ENCODE measurements at places on chromosomes 1 and 21. TPM values are rescaled to one million over a fixed set of nuclear protein-coding genes. Genes with fewer than 3 reads are reported as not detected.

S100A4 gene
- total RNA-seq = 9.0 TPM

TNFRSF1B gene
- total RNA-seq = 0.68 TPM

TAL1 gene
- 0.04 TPM for total RNA-seq

- no peaks in the 10 kb centered on the region for H3K36me3 ChIP-seq
- no peak for DNase-seq
- H3K27me3 ChIP-seq = no peaks in the 10 kb centered on the region
- H3K4me1 ChIP-seq = no peaks in the 10 kb centered on the region
These were observed 1353.2 kb upstream of the ADGRL2 start for GRCh38 chr1:80447526-80447925.

- no peaks in the 10 kb centered on the region for H3K4me1 ChIP-seq
- no peak overlapping the region for H3K27ac ChIP-seq
- H3K27me3 ChIP-seq = no peaks in the 10 kb centered on the region
- no peak overlapping the region for H3K4me3 ChIP-seq
- DNase-seq = no peak
These were observed 38.2 kb upstream of the PKP1 start for GRCh38 chr1:201245082-201245481.

DNA sequence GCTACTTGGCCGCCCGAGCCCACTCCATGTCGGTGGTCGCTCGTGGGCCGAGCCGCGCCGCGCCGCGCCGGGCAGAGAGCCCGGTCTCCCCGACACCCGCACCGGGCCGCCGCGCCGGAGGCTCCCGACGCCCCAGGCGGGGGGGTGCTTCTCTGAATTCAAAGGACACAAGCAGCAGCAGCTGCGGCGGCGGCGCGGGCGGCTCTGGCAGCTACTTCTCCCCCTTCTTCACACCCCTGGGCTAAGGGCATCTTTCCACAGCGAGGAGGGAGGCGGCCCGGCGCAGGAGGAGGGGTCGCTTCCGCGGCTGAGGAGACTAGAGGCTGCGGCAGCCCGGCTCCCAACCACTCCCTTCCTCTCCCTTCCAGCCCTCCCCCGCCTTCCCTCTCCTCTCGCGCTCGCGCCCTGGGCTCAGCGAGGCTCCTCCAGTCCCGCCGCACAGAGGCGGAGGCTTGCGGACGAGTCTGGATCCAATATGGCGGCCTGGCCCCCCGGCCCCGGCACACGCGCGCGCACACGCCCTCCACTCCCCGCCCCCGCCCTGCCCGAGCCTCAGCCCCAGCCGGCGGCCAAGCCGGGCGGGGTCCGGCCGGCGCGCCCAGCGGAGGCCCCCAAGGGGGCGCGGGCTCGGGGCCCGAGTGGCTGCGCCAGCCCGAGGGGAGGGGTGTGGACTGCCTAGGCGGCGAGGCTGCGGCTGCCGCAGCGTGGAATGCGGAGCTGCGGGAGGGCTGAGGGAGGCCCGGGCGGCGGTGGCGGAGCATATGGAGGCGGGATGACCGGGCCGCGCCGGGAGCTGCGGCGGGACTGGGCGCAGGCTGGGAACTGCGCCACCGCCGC, at the start of gene CDC42BPA:
Gene CDC42BPA (minus strand): TSS at position 477 of the 837 bp plus-strand sequence. CDS start 1,310 bp downstream, outside the sequence.
- H3K4me3 ChIP-seq = peak within 1 kb of the TSS; percentile 94
- no peaks in the 10 kb centered on the region for H3K36me3 ChIP-seq
- peaks cover 3% of the 10 kb centered on the region for H3K4me1 ChIP-seq
- H3K27ac ChIP-seq = peak within 1 kb of the TSS; percentile 65
- no peaks in the 10 kb centered on the region for H3K27me3 ChIP-seq
